ENCODE measurements at places on chromosomes 5 and 9.

- no peak for DNase-seq
These were observed 93.1 kb downstream of the NUDT12 start for GRCh38 chr5:103469288-103470040.

DNA sequence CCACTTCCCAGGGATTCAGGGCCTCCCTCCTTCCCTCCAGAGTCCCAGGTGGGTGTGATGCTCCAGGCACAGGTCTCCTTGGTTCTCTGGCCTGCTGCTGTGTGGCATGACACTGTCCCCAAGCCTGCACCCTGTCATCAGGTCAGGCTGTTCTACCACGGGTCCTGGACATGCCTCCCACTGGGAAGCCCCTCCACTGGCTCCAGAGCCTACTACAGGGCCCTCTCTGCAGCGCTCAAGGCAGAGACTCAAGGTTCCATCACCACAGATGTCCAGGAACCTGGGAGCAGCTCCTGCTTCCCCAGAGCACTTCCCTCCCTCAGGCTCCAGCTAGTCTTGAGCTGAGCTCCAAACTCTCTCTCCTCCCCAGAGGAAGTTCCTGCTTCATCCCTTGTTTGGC lies 237.3 kb downstream of the PBX3 start:
- DNase-seq: no peak

- DNase-seq: peak; percentile 52
These were observed 191.5 kb downstream of the ROR2 start for GRCh38 chr9:91758491-91758981.

DNA sequence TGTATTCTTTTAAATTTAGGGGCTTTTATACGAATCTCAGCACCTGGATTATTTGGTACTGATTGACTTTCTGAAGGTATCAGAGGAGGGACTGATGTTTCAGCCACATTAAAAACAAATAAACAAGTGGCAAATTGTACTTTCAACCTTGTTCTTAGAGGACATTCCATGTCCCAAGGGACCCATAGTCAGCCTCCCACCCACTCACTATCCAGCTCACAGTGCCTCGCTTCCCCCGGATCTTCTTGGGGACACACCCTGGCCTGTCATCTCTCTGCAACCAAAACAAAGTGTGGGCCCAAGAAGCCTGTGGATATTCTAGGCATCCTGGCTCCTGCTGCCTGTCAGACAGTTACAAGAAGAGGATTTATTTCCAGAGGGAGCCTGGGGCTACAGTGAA lies 8.8 kb upstream of the BOD1 start:
- no peak for DNase-seq

- DNase-seq: no peak
These were observed 1.3 kb upstream of the SNX2 start for GRCh38 chr5:122773619-122774018.

GRCh38 chr5:78699552-78700153 lies 51.1 kb upstream of the LHFPL2 start:
- DNase-seq: no peak

- DNase-seq: no peak
These were observed 7.8 kb downstream of the IER5L start for GRCh38 chr9:129170229-129170628.
